CD4-positive, alpha-beta memory T cell (primary cell): ENCODE measurements at places on chromosomes 1 and 21.

GRCh38 chr1:235441159-235441685 lies 63.0 kb downstream of the B3GALNT2 start:
- no peak for DNase-seq

GRCh38 chr1:19648689-19649088 lies 4.6 kb downstream of the NBL1 start:
- no peak for DNase-seq

GRCh38 chr1:165683848-165684485 lies 14.4 kb downstream of the ALDH9A1 start:
- DNase-seq = no peak

DNA sequence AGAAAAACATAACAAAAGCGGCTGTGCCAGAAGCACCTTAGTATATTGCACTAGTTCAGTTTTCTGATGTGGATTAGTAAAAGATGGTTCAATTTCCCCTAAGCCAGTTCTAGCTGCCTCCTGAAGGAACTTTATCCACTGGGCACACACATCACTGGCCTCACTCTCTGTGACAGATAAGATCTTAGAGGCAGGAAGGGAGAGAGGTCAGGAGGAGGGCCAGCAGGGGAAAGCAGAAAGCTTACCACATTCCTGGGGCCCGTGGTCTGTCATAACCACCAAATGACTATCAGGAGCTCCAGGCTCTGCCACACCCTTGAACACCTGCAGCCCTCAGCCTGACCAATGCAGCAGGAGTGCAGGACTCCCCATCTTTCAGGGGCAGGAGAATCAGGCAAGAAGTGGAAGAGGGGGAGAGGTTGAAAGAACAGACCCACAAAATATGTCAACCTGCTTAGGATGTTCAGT lies 37.8 kb downstream of the LRRC71 start:
- DNase-seq = no peak

DNA sequence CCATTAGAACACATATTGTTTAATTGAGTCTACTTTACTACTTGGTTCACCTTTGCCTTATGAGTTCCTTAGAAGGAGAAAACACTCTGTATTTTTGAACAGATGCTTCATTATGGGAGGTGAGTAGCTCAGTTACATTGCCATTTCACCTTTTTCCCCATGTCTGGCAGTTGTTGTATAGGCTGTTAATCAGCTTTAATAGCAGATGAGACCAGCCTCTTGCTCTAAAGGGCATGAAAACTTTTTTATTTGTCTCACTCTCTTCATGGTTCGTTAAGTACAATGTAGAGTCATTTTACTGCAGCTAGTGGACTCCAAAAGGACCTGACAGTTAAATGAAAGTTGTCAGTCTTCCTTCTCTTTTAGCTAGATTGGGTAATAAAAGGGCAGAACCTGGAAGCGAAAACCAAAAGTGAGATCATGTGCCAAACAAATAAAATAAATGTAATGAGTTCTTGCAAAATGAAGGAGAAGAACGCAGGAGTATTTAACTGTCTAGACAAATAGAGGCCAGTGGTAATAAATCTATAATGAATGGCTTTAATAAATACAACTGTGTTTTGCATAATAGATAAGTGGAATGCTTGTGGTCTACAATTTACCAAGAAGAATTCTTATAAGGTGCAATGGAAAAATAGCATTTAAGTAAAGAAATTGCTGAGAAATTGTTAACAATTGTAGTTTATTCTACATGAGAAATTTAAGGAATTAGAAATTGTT lies 180.0 kb upstream of the NEGR1 start:
- DNase-seq = no peak

DNA sequence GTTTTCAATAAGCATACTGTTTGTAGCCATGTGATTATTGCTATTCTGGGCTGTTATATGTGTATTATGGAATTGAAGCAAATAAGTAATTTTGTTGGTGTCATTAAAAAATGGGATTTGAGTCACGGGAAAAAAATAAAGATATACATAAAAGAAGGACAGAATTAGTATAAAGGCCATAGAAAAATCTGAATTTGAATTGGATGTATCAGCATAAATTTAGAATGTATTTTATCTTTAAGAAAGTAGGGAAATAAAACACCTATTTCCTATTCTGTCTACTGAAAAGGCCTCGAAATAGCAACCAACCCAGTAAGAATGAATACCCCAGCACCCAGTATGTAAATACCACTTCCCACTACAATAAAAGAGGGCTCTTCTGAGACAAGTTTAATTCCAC lies 185.9 kb downstream of the SLC45A1 start:
- no peak for DNase-seq

- DNase-seq = peak; percentile 24
Measured at GRCh38 chr1:39955547-39956539, 898 bp downstream of the MFSD2A start.

DNA sequence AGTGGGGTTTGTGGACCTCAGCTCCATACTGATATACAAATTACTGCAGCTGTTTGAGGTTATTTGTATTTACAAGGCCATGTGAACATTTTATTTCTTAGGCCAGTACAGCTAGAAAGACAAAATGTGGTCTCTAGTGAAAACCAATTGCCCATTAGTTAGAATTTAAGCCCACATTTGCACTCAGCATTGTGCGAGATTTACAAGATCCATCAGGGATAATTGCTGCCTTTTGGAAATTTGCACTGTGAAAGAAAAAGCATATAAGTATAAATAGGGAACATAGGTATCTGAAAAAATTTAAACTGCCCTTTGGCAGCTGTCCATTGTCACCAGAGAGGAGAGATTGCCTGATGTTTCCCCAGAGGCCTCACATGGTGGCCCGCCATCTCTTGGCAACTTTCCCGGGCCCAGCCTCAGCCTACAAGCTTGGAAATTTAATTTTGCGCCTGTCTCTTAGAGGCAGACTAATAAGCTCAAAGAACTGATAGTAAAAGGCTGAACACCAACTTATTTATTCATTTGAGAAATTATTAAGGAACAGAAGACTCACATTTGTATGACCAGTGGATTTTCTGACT lies 120.7 kb downstream of the MAP3K21 start:
- no peak for DNase-seq

DNA sequence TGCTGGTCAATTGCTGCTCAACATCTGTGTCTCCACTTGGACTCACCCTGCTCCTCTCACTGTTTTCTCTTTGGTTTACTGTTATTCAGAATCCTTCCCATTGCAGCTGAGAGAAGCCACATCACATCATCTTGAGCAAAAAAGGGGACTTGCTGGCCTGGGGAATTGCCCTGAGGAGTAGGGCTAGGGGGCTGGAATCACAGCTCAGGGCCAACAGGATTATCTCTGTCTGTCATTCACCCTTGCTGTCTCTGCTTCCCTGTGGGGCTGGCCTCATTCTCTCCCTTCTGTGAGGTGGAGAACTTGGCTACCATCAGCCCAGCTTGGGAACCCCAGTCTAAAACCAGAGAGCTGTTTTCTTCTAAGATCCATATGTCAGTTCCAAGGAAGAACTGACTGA lies 140.7 kb upstream of the WNT4 start:
- no peak for DNase-seq

- DNase-seq = no peak
Measured at GRCh38 chr1:77288275-77288674, 6.5 kb downstream of the AK5 start.

DNA sequence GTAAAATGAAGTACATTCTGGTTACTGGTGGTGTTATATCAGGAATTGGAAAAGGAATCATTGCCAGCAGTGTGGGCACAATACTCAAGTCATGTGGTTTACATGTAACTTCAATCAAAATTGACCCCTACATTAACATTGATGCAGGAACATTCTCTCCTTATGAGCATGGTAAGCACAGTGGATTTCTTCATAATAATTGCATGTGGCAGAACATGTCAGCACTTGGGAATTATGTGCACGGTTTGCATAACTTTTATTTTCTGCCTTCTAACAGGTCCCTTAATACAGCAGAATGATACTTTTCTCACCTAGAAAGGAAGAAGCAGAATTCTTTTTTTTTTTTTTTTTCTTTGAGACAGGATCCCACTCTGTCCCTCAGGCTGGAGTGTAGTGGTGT lies 3.8 kb downstream of the CTPS1 start:
- no peak for DNase-seq

DNA sequence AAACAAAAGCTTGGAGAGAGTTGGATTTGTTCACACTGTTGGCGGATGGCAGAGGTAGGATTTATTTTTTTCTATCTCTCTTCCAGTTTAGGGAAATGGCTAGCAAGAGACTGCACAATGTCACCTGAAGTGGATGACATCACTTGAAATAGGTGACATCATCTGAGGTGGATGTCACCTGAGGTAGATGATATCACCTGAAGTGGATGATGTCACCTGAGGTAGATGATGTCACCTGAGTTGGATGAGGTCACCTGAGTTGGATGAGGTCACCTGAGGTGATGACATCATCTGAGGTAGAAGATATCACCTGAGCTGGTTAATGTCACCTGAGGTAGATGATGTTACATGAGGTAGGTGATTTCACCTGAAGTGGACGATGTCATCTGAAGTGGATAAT lies 413.4 kb downstream of the DSCAM start:
- DNase-seq = no peak

GRCh38 chr1:17922833-17923232 lies 167.7 kb downstream of the ACTL8 start:
- no peak for DNase-seq

DNA sequence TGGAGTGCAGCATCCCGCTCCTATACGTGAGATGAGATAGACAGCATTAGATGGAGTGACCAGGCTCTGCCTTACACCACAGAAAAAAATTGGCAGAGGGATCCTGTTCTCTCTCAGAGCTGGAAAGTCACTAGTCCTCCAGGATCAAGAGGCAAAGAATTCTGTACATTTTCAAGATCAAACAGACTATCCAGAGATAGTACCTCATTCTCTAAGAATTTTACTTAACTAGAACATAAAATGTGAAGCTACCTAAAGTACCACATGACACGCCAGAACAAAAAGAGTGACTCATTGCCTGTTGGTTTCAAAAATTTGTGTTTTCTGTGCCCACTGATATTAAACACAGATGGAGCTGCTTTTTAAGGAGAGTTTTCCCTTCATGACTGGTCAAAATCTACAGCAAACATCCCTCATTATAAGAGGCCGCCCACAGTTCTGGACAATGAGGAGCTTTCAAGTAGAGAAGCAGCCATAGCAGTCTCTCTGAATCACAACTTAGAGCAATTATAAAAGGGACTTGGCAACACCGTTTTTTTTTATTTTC lies 32.3 kb downstream of the CD160 start:
- DNase-seq = no peak

DNA sequence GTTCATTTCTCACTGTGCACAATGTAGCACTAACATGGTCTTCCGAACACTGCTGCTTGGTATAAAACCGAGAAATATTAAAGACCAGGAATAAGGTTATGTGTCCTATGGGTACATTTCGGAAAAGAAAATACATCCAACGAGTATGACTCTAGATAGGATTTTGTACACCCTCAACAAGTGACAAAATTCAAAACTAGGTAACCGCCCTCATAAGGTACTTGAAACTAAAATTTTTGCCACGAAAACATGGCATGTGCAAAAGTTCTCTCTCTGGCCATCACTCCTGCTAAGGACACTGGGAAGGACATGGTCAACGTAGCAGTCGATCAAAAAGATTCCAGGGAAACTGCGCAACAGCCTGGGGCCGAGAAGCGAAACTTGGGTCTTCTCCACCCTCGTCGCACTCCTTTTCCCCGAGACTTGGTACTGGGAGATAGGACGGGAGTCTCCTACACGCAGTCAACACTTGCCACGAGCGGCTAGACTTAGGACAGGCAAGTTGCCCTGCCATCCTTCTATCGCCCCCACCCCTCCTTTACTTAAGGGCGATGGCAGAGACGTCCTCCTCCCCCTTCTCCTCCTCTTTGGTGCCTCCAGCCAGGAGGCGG lies 338 bp upstream of the TOR1AIP1 start:
- DNase-seq = no peak

GRCh38 chr1:34759503-34760357 lies at the start of gene GJB4:
Gene GJB4, plus strand, starts transcription at chr1:34759740. Its CDS starts 1,515 bp downstream, at chr1:34761255.
- no peak for DNase-seq

- no peak for DNase-seq
Measured at GRCh38 chr1:48047116-48047515, 49.9 kb upstream of the TRABD2B start.

GRCh38 chr1:156475568-156476500 lies 24.7 kb downstream of the MEF2D start:
- DNase-seq = no peak

DNA sequence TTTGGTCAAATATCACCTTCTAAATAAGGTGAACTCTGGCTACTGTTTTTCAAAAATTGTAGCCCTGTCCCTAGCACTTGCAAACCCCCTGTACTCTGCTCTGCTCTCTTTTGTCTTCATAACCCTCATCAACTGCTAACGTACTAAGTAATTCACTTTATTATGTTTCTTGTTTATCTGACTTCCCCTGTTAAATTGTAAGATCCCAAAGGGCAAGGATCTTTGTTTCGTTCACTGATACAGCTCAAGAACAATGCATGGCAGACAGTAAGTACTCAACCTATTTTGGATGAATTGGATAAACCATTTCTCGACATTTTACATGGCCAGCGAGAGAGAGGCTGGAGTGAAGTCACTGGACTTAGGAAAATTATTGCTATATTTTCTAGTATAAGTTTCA lies 46.9 kb downstream of the ATP5PF start:
- no peak for DNase-seq

DNA sequence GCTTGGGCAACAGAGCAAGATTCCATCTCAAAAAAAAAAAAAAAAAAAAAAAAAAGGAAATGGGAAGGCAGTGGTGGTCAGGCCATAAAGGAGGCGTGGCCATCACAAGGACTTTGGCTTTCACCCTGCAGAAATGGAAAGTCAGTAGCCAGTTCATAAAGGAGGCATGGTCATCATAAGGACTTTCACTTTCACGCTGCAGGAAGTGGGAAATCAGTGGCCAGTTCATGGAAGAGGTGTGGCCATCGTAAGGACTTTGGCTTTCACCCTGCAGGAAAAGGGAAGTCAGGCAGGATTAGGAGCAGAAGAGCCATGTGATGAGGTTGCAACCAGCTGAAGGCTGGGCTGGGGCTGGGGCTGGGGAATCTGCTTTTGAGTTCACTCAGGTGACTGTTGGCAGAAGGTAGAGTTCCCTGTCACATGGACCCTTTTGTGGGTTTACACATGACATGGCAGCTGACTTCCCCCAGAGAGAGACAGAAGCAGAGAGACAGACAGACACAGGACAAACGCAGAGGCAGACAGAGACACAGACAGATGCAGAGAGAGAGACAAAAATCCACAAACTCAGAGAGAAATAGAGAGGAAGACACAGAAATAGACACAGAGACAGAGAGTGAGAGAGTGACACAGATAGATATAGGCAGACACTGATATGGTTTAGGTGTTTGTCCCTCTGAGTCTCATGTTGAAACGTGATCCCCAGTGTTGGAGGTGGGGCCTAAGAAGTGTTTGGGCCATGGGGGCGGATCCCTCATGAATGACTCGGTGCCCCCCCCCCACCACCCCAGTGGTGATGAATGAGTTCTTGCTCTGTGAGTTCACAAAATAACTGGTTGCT lies 263.9 kb upstream of the KAZN start:
- no peak for DNase-seq
